Lung (tissue), 17 donors: ENCODE measurements at places on chromosomes 6 and 20. TPM values are rescaled to one million over a fixed set of nuclear protein-coding genes. Genes with fewer than 3 reads are reported as not detected.

GRCh38 chr6:143064951-143065683, 4.4 kb downstream of the AIG1 start:
- H3K4me1 ChIP-seq: peaks cover 5% of the 10 kb centered on the region
- H3K27me3 ChIP-seq: no peaks in the 10 kb centered on the region
- H3K27ac ChIP-seq: no peak overlapping the region
- no peak overlapping the region for H3K4me3 ChIP-seq

Gene ULBP3
- polyA plus RNA-seq: 2.2 TPM

Gene NR2E1
- 0.01 TPM for polyA plus RNA-seq

GRCh38 chr6:55003719-55004430, 157.3 kb downstream of the FAM83B start:
- H3K4me3 ChIP-seq: no peak overlapping the region
- DNase-seq: no peak
- no peaks in the 10 kb centered on the region for H3K27me3 ChIP-seq
- no peaks in the 10 kb centered on the region for H3K4me1 ChIP-seq
- H3K27ac ChIP-seq: no peak overlapping the region
- no peaks in the 10 kb centered on the region for H3K36me3 ChIP-seq
